ENCODE measurements at places on chromosomes 16 and 17.

GRCh38 chr16:1491327-1491726 lies 1.8 kb upstream of the TELO2 start:
- no peak for DNase-seq

GRCh38 chr17:80427366-80428282 lies 12.7 kb downstream of the ENDOV start:
- no peak for DNase-seq

DNA sequence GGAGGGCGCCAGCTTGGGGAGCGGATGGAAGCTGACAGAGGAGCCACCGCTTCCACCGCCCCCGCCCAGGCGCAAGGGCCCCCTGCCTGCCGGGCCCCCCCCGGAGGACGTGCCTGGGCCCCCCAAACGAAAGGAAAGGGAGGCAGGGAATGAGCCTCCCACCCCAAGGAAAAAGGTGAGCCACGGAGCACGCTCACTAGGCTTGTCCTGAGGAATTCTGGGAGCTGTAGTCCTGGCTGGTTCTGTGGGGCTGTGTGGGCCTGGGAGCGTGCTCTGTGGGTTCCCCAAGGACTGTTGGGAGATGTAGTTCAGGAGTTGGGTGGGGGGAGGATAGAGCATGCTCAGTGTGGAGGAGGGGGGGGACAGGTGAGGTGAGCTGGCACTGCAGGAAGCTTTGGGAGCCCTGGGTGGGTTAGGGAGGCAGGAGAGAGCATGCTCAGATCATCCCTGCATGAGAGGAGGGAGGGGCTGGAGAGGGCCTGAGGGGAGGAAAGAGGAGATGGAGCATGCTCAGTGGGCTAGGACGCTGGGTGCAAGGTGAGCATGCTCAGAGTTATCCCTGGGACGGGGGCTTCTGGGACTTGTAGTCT lies 4.5 kb downstream of the FBXL19 start:
- DNase-seq, result peak; percentile 26

- DNase-seq, result no peak
Measured at GRCh38 chr17:65444049-65444448, 117.4 kb downstream of the AXIN2 start.

- no peak for DNase-seq
Measured at GRCh38 chr17:45264430-45264829, 2.5 kb upstream of the SPATA32 start.

- peak; percentile 88 for DNase-seq
Measured at GRCh38 chr17:27236717-27237315, 57.1 kb upstream of the WSB1 start.

- DNase-seq, result peak; percentile 83
Measured at GRCh38 chr17:56653877-56654276, 60.4 kb downstream of the NOG start.

GRCh38 chr17:29495011-29495410 lies 71.8 kb downstream of the ABHD15 start:
- no peak for DNase-seq

DNA sequence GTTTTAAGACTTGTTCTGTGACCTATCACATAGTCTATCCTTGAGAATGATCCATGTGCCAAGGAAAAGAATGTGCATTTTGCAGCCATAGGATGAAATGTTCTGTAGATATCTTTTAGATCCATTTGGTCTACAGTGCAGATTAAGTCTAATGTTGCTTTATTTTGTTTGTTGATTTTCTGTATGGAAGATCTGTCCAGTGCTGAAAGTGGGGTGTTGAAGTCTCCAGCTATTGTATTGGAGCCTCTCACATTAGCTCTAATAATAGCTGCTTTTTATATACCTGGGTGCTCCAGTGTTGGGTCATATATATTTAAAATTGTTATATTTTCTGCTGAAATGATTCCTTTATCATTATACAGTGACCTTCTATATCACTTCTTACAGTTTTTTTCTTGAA lies 155.6 kb upstream of the MON1B start:
- DNase-seq, result no peak

DNA sequence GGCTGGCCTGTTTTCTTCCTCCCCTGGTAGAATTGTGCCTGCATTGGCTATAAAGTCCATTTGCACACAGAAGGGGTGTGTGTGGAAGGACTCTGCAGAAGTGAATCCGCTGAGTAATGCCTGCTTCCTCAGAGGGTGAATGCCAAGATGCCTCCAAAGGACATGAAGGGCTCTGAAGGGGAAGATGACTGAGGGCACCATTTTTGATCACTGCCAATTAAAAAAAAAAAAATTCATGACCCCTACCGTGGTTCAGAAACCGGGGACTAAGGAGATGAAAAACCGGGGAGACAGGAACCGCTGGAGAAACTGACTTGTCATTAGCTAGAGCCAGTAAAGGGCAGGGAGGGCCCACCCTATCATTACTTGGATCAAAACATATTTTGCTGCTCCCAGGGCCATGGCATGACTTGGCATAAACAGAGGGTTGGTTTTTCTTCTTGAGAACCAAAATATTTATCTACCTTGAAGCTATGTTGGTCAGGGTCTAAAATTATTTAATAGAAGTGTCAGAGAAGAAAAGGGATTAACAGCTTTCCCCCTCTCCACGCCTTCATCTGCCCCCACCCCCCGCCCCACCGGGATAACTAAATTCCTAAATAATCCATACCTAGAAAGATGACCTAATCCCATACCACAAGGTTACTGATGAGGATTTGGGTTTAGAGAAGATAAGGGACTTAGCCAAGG lies 3.6 kb upstream of the USP7 start:
- DNase-seq, result peak; percentile 85

- peak; percentile 16 for DNase-seq
Measured at GRCh38 chr16:19389246-19389645, 28.4 kb upstream of the TMC5 start.

DNA sequence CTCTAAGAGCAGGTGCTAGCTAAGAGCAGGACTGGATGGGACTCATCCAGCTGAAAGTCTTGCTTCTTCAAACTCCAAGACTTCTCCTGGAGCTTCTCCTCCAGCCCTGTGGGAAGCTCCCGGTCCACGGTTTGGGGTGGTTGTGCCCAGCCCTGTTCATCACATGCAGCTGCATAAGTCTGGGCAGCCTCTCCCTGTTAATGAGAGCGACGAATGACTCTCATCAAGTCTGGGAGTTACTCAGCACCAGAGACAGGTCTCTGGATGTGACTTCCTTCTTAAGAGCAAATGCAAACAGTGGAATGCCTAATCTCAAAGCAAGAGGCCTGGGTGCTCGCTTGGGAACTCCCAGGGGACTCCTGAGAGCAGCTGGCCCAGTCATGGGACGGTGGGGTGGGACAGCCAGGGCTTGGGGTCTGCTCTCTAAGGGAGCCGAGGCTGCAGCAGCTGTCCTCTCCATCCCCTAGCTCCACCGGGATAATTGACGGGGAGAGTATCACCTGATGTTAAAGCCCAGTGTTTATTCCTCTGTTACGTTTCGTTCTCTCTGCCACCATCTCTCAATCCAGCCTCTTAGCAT lies 35.3 kb upstream of the CRHR1 start:
- DNase-seq, result no peak

- no peak for DNase-seq
Measured at GRCh38 chr16:69348222-69348621, 3.4 kb downstream of the TMED6 start.

- peak; percentile 85 for DNase-seq
Measured at GRCh38 chr16:77971306-77972061, 50.9 kb upstream of the CLEC3A start.

GRCh38 chr16:46843898-46844642 lies 13.1 kb upstream of the C16orf87 start:
- DNase-seq, result no peak

DNA sequence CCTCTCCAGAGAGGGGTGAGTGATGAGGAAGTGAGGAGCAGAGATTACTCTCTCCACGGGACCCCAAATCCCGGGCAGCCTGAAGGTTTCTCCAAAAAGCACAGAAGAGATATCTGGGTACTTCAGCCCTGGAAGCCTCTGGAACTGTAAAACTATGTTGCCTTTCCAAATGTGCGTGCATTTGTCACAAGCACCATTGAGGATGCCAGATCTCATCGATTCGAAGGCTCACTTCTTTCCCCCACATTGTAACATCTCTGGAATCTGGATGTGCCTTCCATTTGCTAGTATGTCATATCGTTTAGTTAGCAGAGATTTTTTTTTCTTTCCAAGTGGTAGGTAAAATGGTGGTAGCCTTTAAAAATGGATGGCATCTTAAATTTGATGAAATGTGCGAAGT lies 45.8 kb downstream of the ABCC12 start:
- no peak for DNase-seq

GRCh38 chr16:55207693-55208428 lies 116.1 kb upstream of the IRX6 start:
- no peak for DNase-seq

Data from suppressor macrophage treated with lipopolysaccharide for 4 hours (primary cell).